ENCODE measurements at places on chromosomes 16 and 17.

DNA sequence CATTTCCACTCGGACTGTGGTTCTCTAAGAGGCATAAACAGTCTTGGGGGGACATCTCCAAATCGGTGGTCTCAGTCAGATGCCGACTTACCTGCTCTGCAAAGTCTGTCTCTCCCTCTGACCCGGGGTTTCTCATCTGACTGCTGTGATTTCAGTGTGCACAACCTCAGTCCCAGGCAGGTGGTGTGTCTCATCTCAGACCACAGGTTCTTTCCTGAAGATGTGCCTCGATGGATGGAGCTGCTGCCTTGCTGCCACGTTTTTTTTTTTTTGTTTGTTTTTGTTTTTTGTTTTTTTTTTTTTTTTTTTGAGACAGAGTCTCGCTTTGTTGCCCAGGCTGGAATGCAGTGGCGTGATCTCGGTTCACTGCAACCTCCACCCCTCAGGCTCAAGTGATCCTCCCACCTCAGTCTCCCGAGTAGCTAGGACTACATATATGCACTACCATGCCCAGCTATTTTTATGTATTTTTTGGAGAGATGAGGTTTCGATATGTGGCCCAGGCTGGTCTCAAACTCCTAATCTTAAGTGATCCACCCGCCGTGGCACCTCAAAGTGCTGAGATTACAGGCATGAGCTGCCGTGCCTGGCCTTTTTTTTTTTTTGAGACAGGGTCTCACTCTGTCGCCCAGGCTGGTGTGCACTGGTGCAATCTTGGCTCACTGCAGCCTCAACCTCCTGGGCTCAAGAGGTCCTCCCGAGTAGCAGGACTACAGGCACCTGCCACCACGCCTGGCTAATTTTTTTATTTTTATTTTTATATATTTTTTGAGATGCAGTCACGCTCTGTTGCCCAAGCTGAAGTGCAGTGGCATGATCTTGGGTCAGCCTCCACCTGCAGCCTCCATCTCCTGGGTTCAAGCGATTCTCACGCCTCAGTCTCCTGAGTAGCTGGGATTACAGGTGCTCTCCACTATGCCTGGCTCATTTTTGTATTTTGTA lies 15.4 kb downstream of the SPIRE2 start:
- no peak for DNase-seq

DNA sequence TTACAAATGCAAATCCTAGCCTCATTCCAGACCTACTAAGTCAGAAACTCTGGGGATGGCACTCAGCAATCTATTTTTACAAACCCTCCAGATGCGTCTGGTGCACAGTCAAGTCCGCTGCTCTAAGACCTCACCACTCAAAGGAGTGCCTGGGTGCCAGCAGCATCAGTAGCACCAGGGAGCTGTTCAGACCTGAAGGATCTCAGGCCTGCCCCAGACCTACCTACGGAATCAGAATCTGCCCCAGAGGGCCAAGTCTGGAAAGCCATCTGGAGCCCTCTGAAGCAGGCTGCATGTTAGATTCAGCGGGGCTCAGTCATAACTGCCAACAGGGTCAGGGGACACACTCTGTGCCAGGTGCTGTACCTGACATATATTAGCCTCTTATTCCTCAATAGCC lies 17.6 kb downstream of the MEOX1 start:
- DNase-seq = peak; percentile 58

DNA sequence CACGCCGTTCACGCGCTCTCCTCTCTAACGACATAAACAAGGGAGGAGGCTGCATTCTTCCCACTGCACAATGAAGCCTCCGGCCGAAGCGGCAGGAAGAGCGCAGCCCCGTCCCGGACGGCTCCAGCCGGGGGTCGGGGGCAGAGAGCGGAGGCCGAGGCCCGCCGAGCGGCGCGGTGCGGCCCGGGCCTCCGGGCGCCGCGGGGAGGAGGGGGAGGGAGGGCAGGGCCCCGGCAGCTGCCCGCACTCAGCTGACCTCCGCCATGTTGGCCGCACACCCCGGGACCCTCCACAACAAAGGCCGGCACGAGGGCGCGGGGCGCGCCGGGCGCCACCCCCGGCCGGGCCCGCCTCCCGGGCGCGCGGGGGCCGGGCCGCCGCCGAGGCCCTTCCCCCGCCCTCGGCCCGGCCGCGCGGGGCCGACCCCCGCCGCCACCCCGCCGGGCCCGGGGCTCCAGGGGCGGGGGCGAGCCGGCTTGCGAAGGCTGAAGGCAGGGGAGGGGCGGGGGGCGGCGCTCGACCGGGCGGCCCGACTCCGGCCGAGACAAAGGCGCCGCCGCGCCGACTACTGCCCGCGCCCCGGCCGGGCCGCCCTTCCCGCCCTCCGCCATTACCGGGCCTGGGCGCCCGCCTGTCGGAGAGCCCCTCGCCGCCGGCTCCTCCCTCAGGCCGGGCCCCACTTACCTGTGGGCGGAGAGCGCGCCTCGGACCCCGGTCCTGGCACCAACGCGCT lies 527 bp downstream of the SIAH1 start:
- peak; percentile 57 for DNase-seq

- DNase-seq = no peak
Observed at GRCh38 chr16:64590513-64590912, 531.4 kb downstream of the CDH11 start.

GRCh38 chr17:16352303-16352666 lies 984 bp downstream of the CENPV start:
- DNase-seq = peak; percentile 57

DNA sequence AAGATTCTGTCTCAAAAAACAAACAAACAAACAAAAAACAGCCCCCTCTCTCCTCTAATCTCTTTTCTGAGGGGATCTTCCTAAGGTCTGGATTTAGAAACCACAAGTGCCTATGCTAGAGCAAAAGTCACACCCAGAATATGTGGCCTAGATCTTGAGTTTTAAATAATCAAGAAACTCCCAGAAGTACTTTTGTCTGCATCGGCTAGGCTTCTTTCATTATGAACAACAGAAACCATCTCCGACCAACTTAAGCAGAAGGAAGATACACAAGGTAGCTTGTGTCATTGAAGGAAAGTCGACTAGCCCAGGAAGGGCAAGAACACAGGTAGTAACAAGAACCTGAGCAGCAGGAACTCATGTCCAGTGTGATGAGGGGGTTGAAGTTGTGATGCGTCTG lies 73.9 kb upstream of the KIFC3 start:
- no peak for DNase-seq

Data from NCI-H2171 (cell line).